ENCODE measurements at places on chromosomes 1 and 21.

DNA sequence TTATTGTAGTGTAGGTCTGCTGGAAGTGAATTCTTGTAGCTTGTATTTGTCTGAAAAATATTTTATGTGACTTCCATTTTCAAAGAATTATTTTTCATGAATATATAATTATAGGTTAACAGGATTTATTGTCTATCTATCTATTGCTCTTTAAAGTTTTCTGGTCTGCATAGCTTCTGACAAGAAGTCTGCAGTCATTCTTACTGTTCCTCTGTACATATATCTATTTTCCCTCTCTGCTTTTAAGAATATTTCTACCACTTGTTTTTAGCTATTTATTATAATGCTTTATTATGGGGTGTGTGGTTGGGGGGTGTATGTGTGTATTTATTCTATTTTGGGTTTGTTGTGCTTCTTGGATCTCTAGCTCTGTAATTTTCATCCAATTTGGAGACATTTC lies 77.4 kb downstream of the ETS2 start:
- no peak for DNase-seq

DNA sequence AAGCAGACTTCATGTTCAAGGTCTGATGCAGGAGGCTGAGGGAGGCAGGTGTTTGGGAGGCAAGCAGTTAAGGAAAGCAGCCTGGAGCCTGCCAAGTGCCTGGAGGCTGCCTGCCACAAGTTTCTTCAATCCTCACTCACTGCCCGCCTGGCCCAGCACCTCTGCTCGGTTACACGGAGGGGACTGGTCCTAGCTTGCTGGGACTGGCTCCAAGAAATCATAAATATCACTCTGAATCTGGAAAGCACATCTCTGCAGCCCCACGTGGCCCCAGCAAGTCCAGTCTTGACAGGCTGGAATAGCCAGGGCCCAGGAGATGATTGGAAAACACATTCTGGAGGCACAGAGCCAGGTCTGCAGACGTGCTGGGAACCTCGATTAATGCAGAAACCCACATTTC lies 83.9 kb downstream of the BCAR3 start:
- no peak for DNase-seq

GRCh38 chr1:207862241-207862787 lies 48.6 kb downstream of the CD34 start:
- DNase-seq, result no peak

- DNase-seq, result peak; percentile 46
Measured at GRCh38 chr1:156508205-156508954, 7.8 kb upstream of the MEF2D start.

- DNase-seq, result no peak
Measured at GRCh38 chr1:78527706-78528105, 36.9 kb downstream of the PTGFR start.

DNA sequence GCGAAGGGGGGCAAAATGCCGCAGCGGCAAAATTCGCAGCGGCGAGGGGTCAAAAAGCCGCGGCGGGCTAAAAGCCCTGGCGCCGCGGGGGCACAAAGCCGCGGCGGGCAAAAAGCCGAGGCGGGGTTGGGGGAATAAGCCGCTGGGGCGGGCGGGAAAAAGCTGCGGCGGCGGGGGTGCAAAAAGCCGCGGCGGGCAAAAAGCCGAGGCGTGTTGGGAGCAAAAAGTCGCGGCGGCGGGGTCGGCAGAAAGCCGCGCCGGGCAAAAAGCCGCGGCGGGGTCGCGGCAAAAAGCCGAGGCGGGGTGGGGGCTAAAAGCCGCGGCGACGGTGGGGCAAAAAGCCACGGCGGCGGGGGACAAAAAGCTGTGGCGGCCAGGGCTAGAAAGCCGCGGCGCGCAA lies 3902.5 kb downstream of the SRGAP2C start:
- no peak for DNase-seq

GRCh38 chr1:206682111-206682510 lies 2.6 kb upstream of the MAPKAPK2 start:
- no peak for DNase-seq

DNA sequence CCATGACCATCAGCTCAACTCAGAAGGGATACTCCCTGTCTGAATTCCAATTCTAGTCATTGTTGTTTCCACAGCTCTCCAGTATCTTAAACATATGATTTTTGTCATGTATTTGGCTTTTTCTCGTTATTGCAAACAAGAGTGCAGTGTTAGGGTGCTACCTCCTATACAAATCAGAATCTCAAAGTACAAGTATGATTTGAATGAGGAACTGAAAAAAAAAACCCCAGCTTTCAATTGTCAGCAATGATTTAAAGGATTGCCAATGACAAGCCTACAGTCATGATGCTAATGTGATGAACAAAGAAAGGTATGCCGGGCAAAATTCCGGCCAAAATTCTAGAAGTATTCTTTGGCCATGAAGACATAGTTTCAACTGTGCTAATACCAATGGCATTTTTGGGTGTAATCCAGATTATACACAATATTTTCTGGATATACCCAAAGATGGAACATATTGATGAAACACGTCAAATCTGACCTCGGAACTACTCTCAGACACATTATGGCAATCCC lies 14.9 kb downstream of the TMEM35B start:
- peak; percentile 48 for DNase-seq

GRCh38 chr1:33007190-33008050 lies 29.3 kb downstream of the AK2 start:
- peak; percentile 91 for DNase-seq

GRCh38 chr1:17615959-17616358 lies 76.5 kb downstream of the ARHGEF10L start:
- no peak for DNase-seq

- no peak for DNase-seq
Measured at GRCh38 chr1:42944246-42944928, 14.3 kb downstream of the SLC2A1 start.

- DNase-seq, result no peak
Measured at GRCh38 chr1:18977428-18977827, 21.0 kb upstream of the IFFO2 start.

- DNase-seq, result peak; percentile 47
Measured at GRCh38 chr1:203342192-203342940, 8.6 kb downstream of the FMOD start.

DNA sequence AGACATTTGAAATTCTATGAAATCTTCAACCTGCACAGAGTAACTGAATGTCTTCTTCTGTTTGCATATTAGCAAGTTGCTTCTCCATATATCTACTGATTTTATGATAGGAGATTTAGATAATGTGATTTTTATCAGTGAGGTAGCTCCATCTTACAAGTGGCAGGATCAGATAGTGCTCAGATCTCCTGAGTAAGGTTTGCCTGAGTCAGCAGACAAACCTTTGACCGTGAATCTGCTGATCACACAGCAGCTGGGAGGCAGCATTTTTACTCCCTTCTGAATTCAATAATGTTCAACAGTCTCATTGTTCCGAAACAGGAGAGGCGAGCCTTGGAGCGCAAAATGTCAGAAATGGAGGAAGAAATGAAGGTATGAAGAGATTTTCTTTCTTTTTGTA lies 141.4 kb downstream of the SYT2 start:
- no peak for DNase-seq

DNA sequence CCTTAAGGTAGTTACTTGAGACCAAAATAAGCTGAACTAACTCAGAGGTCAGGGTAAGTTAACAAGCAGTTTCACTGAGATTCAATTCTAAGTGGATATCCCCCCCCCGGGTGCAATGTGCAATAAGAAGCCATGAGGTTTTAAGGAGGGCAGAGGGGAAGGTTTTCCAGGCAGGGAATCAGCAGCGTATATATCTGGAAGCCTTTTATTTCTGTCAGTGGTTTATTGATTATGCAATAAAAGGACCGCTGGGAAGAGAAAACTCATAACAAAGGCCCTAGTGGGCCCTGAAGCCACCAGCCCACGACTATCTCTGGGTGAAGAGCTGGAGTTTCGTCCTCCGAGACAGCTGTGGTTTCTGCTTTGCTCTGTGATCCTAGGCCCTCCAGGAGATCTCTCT lies 53.1 kb upstream of the CTPS1 start:
- DNase-seq, result peak; percentile 15

DNA sequence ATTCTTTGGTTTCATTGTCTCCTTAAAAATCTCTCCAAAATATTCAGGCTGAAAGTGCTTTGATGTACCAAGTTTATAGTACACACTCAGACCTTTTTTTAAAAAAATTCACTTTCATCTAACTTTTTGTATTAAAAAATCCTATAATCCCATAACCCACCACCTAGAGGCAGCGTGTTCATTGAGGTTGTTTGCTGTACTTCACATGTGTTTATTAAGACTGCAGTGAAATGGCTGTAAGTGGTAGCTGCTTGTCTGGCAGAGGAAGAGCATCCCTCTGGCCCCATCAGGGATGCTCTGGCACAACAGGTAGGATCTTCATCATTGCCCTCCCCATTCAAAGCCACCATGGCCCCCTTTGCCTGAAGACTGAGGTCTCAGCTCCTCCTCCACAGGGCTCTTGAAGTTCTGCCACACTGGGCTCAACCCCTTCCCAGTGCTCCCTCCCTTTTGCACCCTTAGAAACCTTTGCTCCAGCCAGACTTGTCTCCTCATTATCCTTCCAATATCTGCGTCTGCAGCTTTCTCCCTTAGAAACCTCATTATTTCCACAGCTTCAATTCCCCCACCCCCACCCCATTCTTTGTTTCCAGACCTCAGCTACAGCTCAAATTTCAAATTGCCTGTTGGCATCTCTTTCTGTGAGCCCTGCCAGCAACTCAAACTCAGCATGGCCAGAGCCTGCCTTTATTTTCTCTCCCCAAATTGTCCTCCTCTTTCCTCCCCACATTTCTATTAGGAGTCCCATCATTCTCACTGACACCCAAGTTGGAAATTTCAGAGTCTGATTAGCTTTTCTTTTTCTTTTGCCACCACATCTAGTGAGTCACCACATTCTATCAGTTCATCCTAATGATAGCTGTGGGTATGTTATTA lies 369.6 kb upstream of the USP24 start:
- DNase-seq, result peak; percentile 35

DNA sequence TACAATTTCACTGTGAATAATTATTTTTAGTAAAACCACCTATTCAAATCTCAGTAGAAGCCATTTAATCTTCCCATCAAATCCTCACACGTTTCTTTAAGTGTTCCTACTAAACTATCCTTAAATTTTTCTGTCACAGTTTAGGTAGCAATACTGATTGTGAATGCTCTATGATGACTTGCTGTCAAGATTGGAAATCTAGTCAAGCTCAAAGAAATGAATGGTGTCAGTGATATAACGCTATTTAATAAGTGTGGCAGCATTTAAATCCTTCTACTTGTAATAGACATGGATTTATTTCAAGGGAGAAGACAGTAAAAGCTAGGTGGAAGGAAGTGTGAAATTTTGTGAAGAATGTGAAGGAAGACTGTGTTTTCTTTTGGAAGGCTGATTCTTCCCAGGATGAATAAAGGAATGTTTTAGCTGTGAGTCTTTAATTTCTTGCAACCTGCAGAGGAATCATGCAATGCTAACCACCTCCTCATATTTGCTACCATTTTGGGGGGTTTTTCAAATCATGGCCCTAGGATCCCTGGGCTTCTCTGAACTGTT lies 936.7 kb upstream of the NEGR1 start:
- DNase-seq, result no peak

- no peak for DNase-seq
Measured at GRCh38 chr21:25850126-25850842, 115.5 kb downstream of the GABPA start.

All from cardiac fibroblast (primary cell).